ENCODE measurements at places on chromosomes 3 and 15.

- DNase-seq = no peak
Measured at GRCh38 chr3:76107935-76108570, 322.7 kb upstream of the ZNF717 start.

DNA sequence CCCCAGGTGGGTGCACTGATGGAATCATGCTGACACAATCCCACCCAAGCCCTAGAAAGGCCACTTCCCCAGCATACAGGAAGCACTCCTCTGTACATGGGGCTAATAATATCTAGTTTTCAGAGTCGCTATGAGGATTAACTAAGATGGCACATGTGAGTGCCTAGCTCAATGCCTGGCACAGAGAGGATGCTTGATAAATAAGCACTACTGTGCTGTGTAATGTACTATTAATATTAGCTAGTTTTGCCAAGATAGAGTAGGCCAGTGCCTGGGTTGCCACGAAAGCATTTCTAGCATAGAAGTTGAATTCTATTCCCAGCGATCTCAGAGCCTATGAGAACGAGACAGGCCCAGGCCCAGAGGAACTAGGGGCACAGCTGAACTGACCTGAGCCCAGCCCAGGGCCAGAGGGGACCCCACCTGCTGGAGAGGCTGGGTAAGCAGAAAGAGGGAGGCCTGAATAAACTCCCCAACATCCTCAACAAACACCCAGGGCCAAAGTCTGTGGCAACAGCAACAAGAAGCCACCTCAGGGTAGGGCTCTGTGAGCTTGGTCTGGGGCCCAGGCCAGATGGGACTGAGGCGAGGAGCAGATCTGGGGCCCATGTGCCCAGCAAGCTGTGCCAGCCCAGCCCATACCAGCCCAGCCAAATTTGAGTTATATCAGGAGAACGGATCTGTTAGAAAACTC is 7.6 kb upstream of the SEMA7A start:
- DNase-seq = no peak

- DNase-seq = no peak
Measured at GRCh38 chr3:123352134-123352554, 96.7 kb downstream of the ADCY5 start.

- DNase-seq = no peak
Measured at GRCh38 chr3:191263365-191263764, 64.3 kb downstream of the OSTN start.

- DNase-seq = no peak
Measured at GRCh38 chr15:59179717-59180116, 26.9 kb upstream of the LDHAL6B start.

DNA sequence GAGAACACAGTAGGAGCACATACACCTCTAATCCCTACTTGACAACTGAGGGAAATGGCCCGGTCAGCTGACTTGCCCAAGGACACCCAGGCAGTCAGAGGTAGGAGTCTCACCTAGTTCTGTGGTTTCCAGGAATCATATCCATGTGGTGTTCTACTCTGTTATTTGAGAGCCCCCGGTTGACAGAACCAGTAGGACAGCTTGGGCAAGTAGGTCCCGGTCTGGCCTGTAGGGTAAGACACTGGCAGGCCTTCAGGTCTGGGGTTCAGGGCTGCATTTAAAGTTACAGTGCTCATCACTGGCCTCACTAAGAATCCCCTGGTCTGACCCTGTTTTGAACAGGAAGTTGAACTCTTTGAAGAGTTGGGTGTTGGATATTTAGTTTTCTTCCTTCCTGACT is 476.1 kb downstream of the SHQ1 start:
- DNase-seq = no peak

DNA sequence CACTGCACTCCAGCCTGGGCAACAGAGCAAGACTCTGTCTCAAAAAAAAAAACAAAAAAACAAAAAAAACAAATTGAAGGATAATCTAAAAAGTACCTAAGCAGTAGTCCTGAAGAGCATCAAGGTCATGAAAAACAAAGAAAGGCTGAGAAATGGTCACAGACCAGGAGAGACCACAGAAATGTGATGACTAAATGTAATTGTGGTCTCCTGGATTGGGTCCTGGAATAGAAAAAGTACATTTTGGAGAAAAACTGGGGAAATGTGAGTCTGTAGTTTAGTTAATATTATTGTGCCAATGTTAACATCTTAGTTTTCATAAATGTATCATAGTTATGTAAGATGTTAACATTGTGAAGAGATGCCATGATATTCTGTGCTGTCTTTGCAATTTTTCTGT is 267.5 kb upstream of the NR2E3 start:
- no peak for DNase-seq

GRCh38 chr3:72116226-72116625 is 331.3 kb upstream of the PROK2 start:
- no peak for DNase-seq

- no peak for DNase-seq
Measured at GRCh38 chr3:194162070-194162678, 26.2 kb downstream of the HES1 start.

GRCh38 chr3:40502034-40502433 is 3.8 kb upstream of the ZNF620 start:
- DNase-seq = no peak

Measured in stimulated activated CD8-positive, alpha-beta memory T cell treated with anti-CD3 and anti-CD28 coated beads, Interleukin-7, amount 100 ng/mL, for 1 hour (primary cell).